Activated CD4-positive, CD25-positive, alpha-beta regulatory T cell treated with anti-CD3 and anti-CD28 coated beads, Interleukin-2, amount 50 U/mL, for 72 hours (primary cell): ENCODE measurements at places on chromosomes 11 and 22.

GRCh38 chr11:34242037-34242625, 115.7 kb downstream of the ABTB2 start:
- no peak for DNase-seq

- DNase-seq, result no peak
These were observed 15.7 kb downstream of the PLAAT3 start for GRCh38 chr11:63598556-63598955.

- no peak for DNase-seq
These were observed 30.8 kb upstream of the SORL1 start for GRCh38 chr11:121421149-121421901.

DNA sequence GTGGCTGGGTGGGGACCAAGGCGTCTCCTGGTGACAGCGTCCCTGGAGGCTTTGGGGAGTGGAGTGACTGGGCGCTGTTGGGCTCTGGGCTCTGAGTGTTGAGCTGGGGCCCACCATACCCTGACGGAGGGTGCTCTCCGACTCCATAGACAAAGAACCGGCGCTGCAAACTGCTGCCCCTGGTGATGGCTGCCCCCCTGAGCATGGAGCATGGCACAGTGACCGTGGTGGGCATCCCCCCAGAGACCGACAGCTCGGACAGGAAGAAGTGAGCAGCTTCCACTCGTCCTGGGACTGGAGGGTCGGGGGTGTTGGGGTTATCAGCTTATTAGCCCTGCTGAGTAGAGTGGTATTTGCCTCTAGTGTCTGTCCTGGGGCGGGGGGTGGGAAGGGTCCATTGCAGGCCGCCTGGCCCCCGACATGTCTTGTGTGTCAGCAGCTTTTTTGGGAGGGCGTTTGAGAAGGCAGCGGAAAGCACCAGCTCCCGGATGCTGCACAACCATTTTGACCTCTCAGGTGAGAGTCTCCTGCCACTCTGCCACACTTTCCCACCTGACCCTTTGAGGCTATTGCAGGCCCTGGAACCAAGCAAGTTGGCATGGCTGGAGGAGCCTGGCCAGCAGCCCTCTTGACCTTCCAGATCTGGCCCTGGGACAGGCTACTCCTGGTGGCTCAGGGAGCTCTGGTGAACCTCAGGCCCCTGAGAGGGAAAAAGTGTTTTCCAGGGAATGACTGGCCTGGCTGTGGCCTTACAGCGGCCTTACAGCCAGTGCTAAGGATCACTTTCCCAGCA, 7.6 kb downstream of the CLDN5 start:
- DNase-seq, result no peak

DNA sequence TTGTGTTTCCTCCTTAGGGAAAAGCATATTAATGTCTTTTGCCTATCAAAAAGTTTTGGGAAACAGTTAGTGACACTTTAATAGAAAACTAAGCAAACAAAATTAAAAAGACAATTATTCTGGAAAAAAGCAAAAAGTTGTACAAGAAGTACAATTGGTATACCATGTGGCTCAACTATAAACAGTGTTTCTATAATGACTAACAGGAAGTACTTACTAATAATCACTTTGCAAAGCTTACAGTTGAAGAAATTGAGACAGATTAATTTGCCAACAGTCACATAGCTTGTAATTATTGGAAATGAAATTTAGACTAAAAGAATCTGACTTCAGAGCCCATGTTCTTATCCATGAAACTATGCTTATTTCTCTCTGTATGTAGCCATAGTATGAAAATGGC, 24.7 kb downstream of the PPME1 start:
- no peak for DNase-seq

GRCh38 chr11:116072601-116073410, 568.6 kb upstream of the CADM1 start:
- DNase-seq, result no peak

GRCh38 chr11:61637277-61637676, 42.9 kb upstream of the DAGLA start:
- DNase-seq, result no peak

- no peak for DNase-seq
These were observed 53.2 kb upstream of the MTNR1B start for GRCh38 chr11:92916299-92916698.

- DNase-seq, result no peak
These were observed 18.6 kb downstream of the GRAMD4 start for GRCh38 chr22:46638601-46639431.
